HuH-7.5 (cell line): ENCODE measurements at places on chromosomes 13 and 19.

DNA sequence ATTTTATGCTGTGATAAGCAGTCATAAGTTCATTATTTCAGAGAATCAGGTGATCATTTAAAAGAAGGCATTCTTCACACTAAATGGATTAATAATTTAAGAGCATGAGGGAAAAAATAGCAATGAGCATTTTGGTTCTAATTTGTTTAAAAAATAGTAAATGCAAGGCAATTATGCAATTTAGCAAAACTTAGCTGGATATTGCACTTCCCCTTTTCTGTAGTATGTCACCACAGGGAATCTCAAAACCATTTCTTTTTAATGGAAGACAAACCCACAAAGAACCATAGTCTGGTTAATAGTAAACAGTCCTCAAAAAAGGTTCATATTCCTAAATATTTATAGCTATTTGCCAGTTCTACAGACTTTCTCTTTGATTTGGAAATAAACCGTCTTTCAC lies 30.2 kb downstream of the COG6 start:
- DNase-seq: no peak

DNA sequence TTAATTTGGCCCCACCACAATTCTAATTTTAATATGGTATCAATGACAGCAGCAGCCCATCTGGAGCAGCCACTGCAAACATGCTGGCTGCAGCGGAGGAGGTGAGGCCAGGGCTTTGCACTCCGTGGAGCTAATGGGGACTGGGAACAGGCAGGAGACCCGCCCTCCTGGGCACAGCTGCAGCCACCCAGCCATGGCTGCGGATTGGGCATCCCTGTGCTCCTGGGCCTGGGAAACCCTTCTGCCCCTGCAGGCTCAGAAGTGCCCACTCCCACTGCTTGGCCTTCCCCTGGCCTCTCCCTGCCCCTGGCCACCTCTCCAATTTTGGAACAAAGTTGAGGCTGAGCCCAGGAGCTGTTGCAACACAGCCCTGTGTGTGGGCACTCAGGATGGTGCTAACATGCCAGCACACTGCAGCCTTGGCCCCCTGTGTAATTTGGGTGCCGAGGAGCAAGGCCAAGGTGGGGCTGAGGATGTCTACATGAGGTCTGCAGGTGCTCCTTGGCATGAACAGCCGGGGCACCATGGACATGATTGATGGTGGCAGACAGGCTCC lies 123.6 kb downstream of the PCDH9 start:
- no peak for DNase-seq

DNA sequence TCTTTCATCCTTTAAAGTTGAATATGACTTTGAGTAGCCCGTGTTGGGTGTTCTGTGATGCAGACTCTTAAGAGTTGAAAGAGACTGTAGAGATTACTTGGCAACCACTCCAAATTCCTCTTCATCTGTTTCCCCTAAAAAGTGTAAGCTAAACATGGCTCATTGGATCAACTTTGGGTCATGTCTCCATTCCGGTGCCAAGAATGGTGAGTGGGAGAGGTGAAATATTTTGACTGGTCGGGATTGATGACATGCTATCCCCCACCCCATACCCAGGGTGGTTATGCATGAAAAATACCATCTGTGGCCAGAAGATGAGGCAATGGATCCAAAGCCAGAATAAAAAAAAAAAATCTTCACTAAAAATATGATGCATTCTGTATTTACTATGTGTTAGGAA lies 281.3 kb upstream of the SOX21 start:
- DNase-seq: no peak

GRCh38 chr19:47143322-47144073 lies 12.9 kb downstream of the SAE1 start:
- DNase-seq: no peak

DNA sequence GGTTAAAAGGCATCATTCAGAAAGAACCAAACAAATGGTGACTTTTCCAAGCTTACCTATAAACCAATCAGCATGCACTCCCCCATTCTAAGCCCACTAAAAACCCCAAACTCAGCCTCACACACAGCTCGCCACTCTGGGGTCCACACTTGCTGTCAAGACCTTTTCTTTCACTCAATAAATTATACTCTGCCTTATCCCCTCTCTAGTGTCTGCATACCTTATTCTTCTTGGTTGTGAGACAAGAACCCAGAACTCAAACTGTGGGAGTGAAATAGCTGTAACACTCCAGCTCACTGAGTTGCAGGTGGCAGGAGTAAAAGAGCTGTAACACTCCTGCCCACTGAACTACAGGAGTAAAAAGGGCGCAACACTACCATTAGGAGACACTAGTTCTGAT lies 559.0 kb downstream of the TBC1D4 start:
- DNase-seq: no peak

- no peak for DNase-seq
Observed at GRCh38 chr19:16920816-16921529, 32.2 kb downstream of the F2RL3 start.

- DNase-seq: no peak
Observed at GRCh38 chr19:45114116-45114515, 21.1 kb downstream of the PPP1R37 start.

DNA sequence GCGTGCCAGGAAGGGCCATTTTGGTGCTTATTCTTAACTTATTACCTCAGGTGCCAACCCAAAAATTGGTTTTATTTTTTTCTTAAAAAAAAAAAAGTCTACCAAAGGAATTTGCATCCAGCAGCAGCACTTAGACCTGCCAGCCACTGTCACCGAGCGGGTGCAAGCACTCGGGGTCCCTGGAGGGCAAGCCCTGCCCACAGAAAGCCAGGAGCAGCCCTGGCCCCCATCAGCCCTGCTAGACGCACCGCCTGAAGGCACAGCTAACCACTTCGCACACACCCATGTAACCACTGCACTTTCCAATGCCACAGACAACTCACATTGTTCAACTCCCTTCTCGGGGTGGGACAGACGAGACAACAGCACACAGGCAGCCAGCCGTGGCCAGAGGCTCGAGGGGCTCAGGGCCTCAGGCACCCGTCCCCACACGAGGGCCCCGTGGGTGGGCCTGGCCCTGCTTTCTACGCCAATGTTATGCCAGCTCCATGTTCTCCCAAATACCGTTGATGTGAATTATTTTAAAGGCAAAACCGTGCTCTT lies 49.3 kb downstream of the RAB20 start:
- DNase-seq: no peak

- no peak for DNase-seq
Observed at GRCh38 chr13:45838171-45838745, 13.3 kb downstream of the SIAH3 start.

GRCh38 chr13:77267362-77267761 lies 59.5 kb downstream of the MYCBP2 start:
- DNase-seq: no peak

DNA sequence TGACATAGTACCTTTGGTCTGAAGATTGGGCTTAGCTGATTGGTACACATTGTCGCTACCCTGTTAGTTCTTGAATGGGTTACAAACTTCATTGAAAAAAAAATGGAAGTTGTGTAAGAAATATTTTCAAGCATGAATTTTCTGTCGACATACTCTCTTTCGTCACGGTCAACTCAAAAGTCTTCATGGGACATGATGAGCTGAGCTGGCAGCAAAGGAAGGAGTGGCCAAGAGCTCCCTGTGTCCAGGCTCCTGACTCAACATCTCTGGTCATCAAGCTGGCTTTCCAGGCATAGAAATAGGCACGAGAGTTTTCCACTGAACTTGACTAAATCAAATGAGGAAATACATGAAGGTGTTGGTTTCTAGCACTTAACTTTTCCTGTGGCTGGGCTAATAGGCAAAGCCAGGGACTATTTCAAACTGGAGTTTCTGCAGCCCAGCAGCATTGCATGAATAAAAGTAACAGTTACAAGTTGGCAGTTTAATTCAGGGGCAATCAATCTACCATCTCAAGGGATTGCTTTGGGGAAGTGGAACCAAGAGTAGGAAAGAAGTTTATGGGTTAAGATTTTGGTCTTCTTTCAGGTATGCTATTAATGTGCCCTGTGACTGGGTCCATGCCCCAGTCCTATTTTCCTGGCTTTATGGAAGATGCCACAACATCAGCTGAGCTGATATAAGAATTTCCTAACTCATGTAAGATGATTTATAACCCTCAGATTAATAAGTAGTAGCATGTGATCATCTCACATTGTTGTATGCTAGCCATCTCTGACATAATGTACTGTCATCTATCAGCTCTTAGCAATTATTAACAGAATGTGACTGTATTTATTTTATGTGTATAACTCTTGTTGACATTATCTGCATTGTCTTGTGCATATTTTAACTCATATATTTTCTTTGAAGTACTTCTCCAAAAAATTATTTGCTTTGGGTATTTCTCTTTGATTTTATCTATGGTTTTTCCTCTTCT lies 385.8 kb downstream of the DLEU7 start:
- no peak for DNase-seq

DNA sequence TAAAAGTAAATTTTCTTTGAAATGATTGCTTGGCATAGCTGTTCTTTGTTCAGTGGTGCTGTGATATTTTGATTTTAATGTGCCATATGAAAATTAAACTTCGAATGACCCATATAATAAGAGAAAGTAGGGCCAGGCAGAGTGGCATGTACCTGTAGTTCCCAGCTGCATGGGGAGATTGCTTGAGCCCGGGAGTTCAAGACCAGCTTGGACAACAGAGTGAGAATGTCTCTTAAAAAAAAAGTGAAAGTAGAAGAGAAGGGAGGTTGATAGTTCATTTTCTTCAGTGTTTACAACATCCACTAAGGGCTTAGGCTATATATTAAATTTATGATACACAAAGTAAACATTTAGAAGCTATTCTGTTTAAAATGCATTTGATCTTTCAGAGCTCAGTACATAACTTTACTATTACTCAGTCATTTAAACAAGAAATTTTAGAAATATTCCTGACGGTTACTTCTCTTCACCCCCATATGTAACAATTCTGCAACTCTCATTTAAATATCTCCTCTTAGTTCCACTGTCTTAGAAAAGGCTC lies 17.2 kb upstream of the RFC3 start:
- DNase-seq: no peak

GRCh38 chr19:32138416-32138815 lies 207.0 kb upstream of the ZNF507 start:
- no peak for DNase-seq

DNA sequence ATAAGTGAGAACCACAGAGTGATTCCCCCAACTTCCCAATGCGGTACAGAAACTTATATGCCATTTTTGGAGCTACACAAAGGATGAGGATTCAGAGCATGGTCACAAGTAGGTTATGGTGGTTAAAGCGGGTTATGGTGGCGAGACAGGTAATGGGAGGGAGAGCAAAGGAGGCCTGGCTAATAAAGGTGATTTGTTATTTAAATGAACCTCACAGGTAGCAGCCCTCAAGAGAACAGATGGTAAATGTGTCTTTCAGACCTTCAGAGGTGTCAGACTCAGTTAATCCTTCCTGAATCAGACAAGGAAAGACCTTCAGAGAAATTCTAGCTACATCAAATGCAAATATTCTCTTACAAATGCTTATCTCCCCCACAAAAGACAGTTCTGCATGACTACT lies 1971.4 kb downstream of the OLFM4 start:
- no peak for DNase-seq

GRCh38 chr13:30114571-30115256 lies 192.6 kb downstream of the KATNAL1 start:
- peak; percentile 73 for DNase-seq

GRCh38 chr13:39618561-39618960 lies 15.6 kb upstream of the LHFPL6 start:
- DNase-seq: no peak
